ENCODE measurements at places on chromosomes 12 and 14.

DNA sequence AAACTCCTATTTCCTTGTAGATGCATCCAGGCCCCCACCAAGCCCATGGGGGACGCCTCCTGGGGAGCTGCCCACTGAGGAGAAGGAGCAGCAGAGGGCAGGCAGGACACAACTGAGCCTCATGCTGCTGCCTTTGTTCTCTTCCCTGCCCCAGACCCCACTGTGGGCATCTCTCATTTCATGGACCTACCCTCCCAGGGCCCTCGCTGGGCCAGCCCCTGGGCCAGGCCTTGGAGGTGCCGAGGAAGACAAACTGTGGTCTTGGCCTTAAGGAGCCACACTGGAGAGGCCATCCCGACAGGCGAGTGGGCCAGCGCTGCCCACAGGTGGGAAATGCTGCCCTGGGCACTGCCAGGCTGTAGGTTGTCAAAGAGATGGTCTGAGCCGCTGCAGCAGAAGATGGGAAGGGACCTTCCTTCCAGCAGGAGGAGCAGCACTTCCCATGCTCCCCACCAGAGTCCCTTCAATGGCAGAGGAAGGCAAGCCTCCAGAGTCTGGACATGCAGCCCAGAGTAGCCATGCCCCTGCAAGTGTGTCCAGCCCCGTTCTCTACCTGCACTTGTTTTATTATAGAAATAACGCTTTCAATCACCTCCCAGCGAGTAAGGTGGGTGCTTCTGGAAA is 147.4 kb downstream of the BCL11B start:
- no peak for DNase-seq

DNA sequence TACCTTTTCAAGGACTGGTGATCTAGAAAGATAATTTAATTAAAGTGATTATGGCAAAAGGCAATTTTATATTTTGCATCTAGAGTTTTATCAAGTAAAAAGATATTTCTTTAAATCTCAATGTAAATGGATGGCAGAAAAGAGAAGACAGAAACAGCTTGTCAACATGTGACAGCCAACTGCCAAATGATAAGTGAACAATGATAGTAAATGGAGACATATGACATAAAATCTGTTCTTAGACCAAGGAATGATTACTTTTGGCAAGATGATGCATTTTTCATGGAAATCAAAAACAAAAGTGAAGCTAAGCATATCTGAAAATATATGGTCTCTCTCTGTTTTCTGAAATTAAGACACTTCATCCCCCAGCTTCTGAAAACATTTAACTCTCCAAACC is 1730.7 kb upstream of the FLRT2 start:
- DNase-seq: no peak

GRCh38 chr14:55125403-55125802 is 3.6 kb upstream of the LGALS3 start:
- no peak for DNase-seq

GRCh38 chr14:71776471-71777360 is 155.5 kb upstream of the RGS6 start:
- DNase-seq: no peak

DNA sequence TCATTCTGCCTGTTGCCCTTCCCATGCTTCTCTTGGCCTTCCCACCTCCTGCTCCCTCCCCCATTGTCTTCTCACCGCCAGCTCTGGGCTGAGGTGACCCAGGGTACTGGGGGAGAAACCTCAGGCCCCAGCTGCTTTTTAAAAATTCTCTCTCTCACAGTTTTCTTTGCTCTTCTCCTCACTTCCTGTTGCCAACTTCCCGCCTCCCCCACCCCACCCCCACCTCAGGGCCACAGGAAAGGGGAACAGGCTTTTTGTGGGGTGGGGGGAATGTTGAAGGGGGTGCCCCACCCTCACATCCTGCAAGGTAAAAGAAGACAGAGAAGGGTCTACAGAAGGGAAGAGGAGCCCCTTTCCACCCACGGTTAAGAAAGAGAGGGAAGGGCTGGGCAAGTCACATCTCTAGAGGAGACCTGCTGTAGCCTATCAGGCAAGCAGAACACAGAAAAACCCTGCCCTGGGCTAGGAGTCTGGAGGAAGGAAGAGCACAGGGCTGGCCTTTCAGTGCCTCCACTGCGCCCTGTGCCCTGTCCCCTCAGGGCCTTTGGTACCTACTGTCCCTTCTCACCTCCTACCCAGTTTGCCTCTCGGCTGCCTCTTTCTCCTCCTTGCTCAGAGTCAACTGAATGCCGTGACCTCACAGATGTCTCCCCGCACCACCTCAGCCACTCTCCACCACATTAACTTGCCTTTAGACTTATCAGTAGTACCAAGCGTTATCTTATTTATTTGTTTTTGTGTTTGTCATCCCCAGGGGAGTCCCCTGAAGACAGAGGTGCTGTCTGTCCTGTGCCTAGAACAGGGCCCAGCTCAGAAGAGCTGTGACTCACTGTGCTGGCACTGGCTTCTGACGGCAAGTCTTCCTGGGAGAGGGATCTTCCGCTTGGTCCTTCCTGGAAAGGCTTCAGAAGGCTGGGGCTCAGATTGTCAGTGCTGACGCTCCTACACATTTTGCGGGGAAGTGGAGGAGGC is 1.7 kb downstream of the ARHGAP9 start:
- DNase-seq: no peak

DNA sequence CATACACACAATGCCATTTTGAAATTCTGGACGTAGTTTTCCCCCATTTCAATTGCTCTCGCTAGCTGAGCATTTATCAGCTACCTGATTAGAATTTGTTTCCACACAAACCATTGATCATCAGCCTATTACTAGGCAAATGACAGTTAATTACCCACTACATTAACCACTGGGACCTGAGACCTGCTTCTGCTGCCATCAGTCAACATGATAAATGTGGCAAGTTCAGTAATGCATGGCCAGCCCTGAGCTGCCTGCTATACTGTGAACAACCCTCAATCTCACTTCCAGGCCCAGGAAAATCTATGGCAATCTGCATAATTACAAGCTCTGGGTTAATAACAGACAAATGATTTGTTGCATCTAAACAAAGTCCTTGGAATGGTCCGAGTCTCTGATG is 43.5 kb downstream of the LMO3 start:
- DNase-seq: no peak

DNA sequence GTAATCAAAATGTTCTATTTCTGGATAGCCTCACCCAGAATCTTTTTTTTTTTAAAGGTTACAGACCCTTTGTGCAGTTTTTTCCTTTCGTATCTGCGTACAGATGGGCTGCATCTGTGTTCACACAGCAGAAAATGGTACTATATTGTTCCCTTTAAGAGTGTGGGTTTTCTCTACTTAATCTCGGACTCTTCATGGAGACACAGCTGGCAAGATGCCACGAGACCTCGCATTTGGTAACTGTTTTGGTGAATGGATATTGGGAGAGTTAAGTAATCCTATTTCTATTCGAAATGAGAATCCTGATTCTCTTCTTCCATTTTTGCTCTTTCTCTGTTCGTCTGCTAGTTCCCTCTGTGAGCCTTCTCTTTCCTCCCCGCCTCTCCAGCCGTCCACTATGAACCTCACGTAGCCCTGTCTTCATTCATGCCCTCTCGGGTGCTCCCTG is 85.7 kb downstream of the SAMD4A start:
- no peak for DNase-seq

DNA sequence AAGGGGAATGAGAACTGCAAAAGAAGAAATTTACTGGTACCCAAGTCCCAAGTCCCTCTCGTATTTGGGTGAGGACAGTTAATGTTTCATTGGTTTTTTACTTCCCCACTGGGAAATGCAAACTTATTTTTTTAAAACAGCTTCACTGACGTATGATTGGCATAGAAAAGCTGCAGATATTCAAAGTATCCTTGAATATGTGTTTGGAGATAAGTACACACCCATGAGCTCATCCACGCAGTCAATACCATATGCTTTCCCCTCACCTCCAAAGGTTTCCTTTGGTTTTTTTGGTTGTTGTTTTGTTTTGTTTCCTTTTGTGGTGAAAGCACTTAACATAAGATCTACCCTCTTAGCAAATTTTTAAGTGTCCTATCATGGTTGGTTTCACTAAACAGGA is 13.1 kb downstream of the TCTN2 start:
- DNase-seq: no peak

DNA sequence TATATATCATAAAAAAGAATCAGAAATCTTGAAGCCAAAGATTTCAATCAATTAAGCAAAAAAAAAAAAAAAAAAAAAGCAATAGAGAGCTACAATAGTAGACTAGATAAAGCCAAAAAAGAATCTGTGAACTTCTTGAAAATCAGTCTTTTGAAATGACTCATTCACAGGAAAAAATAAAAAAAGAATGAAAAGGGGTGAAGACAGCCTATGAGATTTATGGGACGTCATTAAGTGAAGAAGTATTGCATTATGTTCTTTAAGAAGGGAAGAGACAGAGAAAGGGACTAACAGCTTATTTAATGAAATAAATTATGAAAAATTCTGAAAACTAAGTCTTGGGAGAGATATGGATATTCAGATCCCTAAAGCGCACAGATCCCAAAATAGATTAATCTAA is 103.8 kb downstream of the ACSS3 start:
- no peak for DNase-seq

DNA sequence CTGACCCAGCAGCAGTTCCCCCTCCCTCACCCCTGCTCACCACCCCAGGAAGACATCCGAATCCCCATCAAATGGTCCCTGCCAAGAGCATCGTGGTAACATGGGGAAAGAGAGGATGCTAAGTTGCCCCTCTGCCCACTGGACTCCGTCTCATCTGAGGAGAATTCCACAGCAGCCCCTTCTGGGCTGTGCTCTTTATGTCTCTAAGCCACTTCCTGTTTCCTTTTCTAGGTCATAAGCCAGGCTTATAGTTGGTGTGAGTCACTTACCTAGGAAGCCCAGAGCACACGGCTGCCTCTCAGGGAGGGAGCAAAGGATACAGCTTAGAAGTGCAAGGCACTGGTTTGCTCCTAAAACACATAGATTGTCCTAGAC is 76.0 kb downstream of the VCPKMT start:
- no peak for DNase-seq

DNA sequence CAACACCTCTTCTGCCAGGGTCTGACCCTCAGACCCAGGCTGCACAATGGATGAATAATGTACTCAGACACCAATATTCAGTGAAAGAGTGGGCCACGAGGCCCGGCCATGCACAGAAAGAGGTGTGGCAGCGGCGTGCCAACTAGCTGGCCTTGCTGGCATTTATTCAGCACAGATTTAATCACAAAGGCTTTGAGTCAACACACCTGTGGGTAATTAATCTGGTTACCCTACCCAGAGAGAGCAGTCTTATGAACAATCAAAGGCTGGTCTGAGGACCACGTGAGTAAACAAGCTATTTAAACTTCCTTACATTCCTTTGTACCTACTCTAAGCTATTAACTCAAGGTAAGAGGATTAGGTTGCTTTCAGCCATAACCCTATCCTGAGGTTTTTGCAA is 324.8 kb downstream of the C12orf50 start:
- no peak for DNase-seq

DNA sequence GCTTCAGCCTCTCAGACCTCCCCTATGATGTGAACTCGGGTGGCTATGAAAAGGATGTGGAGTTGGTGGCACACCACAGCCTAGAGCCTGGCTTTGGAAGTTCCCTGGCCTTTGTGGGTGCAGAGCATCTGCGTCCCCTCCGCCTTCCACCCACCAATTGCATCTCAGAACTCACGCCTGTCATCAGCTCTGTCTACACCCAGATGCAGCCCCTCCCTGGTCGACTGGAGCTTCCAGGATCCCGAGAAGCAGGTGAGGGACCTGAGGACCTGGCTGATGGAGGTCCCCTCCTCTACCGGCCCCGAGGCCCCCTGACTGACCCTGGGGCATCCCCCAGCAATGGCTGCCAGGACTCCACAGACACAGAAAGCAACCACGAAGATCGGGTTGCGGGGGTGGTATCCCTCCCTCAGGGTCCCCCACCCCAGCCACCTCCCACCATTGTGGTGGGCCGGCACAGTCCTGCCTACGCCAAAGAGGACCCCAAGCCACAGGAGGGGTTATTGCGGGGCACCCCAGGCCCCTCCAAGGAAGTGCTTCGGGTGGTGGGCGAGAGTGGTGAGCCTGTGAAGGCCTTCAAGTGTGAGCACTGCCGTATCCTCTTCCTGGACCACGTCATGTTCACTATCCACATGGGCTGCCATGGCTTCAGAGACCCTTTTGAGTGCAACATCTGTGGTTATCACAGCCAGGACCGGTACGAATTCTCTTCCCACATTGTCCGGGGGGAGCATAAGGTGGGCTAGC is 7.0 kb upstream of the RPS26 start:
- DNase-seq: no peak

DNA sequence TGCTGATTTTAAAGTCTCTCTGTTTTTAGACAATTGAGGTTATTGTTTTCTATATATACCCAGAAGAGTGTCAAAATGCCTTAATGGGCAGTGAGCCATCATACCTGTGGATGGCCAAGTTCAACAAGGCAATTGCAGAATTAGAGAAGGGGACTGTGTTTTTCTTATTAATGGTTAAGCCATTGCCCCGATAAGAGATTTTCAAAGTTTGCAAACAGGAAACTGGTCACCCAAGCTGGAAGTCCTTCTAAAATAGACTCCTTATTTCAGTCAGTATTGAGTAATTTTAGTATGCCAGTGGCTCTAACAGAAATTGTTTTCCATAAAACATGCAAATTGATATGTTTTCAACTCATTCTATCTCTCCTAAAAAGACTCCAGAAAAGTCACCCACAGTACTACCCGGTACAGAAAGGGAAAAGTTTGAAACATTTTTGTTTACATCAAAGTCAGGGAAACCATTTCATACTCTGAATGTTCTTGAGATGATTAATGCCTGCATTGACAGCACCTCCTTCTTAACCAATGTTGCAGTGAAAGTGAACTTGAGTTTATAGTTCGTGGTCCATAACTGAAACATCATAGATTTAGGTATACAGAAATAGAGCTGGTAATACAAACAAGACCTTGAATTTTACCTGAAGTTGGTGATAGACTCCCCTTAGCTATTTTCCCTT is 191.1 kb downstream of the TMX1 start:
- DNase-seq: no peak

- no peak for DNase-seq
These were observed 3.5 kb downstream of the VSX2 start for GRCh38 chr14:74242780-74243042.

DNA sequence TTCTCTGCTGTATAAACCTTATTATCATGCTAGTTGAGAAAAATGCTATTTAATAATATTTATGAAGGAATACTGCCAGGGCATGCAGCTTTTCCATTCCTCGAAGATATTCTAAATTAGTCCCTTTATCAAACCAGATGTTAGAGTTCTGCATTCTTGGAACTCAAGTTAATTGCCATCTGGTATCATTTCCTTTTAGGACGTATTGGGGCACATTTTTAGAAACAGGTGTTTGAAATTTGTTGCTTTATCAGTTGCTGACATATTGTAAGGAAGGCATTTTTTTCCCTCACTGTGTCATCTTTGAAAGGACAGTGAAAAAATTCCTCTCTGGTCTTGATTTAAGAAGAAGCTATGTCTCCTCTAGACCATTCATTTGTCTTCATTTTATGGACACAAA is 471.2 kb upstream of the PRICKLE1 start:
- DNase-seq: no peak

DNA sequence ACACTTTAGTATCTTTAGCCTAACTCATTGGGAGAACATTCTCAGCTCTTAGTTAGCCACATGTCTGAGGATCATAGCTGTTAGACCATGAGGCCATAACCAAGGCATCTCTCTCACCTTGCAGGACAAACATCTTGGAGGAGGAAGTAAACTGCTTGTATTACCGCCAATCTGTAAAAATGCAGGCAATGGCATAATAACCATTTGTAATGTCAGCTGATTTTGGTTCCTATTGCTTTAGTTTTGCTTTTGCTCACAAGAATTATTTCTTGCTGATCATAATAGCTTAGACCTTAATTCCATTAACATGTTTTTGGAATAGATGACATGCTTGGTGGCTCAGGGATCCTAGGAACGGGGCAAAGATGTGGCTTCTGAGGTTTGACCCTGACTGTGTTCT is 16.4 kb upstream of the GSG1 start:
- no peak for DNase-seq

- DNase-seq: no peak
These were observed 122.8 kb downstream of the C12orf75 start for GRCh38 chr12:105453316-105453715.

Data from stimulated activated CD8-positive, alpha-beta memory T cell treated with anti-CD3 and anti-CD28 coated beads, Interleukin-4, amount 100 ng/mL, for 1 hour (primary cell).